ENCODE measurements at places on chromosomes 5 and 9.

DNA sequence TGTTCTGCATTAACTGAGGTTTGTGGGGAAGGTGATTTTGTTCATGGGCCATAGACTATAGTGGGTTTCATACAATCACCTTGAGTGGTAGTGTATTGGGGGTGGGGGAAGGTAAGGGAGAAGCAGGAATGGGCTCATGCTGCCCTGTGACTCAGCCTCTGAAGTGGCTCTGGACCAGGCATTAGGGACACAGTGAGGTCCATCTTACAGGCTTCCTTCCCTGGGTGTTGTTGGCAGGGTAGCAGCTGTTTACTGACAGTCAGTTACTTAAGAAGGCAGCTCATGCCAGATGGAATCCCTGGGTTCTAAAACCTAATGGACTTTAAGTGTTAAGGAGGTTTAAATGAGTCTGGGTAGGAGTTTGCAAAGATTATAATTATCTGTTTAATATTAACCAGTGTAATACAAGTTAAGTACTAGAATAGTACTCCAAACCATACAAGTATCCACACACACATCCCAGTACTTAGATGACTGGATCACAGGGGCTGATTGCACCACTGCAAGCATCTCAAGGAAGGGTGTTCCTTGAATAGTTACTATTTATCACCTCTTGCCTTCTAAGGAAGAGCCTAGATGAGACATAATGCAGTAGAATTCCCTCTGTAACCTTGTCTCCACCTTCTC is 59.3 kb downstream of the CAST start:
- no peak for DNase-seq

DNA sequence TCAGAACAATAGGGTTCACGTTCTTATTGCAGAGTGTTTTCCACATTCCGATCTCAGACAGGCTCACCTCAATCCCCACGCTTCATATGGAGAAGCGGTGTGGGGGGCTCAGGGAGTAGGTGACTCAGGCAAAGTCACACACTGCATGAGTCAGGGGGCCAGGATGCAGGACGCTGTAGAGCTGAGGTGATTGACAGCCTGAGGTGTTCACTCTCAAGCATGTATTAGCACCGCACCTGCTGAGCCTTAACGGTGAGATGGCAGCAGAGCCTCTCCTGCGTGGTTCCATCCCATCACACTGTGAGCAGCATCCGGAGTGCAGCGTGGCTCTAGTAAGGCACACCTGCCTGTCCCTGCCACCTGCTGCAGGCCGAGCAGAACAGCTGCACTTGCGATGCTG is 194.0 kb downstream of the IRX2 start:
- no peak for DNase-seq

DNA sequence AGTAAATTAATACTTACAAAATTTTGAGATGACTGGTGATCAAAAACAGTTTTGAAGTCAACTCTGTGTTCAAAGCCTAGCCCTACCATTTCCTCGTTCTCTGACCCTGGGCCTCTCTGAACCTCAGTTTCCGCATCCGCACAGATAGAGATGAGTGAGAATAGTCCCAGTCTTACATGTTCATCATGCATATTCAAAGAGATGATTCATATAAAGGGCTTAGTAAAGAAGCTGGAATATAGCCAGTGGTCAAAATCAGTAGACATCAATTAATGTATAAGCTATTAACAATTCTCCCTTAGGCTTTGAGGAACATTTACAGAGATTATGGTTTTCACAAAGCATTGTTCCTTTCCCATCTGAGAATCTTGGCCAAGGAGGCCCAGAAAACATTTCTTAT is 250.6 kb downstream of the SPOCK1 start:
- DNase-seq: no peak

DNA sequence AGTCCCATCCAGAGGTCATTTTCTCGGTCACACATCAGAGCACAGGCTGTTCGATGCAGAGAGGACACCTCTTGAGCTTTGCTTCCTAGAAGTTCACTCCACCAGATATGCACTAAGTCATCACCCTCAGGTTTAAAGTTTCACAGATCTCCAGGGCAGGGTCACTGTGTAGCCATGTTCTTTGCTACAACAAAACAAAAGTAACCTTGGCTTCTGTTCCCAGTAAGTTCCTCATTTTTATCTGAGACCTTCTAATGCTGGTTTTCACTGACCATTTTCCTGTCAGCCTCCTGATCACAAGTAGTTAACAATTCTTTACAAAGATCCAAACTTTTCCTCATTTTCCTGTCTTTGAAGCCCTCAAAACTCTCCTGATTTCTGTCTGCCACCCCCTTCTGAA is 97.5 kb upstream of the CTSV start:
- DNase-seq: no peak

DNA sequence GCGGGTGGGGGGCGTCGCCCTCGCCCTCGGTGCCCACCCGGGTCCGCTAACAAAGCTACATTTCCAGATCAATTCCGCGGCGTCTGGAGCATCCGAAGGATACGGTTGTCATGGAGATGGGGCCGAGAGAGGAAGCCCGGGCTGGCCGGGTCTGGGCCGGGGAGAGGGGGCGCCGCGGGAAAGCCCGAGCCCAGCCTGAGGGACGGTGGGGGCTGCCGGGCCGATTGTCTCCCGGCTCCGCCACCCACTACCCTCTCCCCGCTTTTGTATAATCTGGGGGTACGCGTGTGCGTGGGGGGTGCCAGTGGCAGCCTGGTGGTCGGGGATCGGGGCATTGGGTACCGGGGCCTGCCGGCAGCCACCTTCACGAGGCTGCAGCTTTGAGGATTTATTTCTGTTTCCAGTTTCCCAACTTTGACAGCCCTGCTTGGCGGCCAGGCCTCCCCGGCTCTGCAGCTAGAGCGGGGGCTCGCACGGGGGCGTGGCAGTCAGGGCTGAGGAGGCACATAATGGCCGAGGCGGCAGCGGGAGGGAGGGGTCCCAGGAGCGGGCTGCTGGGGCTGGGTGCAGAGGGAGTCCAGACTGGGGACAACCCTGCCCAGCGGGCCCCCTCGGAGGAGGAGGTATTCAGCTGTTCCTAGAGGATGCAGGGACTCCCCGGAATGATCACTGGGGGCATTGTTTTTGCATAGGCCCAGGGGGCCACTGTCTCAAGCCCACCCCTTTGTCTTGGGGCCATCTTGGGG is 626 bp downstream of the PSD2 start:
- DNase-seq: no peak

- peak; percentile 47 for DNase-seq
Measured at GRCh38 chr9:27367175-27367798, 70.3 kb upstream of the EQTN start.

Measured in activated CD4-positive, alpha-beta T cell treated with anti-CD3 and anti-CD28 coated beads, Interleukin-2, Interleukin-6, amounts not matched to agents 100 ng/mL and 50 ng/mL, durations not matched to agents 16 hours and 8 hours (primary cell).